HS-5 (cell line): ENCODE measurements at places on chromosomes 6 and 20.

- no peak for DNase-seq
Measured at GRCh38 chr20:45952861-45953260, 18.4 kb downstream of the PCIF1 start.

DNA sequence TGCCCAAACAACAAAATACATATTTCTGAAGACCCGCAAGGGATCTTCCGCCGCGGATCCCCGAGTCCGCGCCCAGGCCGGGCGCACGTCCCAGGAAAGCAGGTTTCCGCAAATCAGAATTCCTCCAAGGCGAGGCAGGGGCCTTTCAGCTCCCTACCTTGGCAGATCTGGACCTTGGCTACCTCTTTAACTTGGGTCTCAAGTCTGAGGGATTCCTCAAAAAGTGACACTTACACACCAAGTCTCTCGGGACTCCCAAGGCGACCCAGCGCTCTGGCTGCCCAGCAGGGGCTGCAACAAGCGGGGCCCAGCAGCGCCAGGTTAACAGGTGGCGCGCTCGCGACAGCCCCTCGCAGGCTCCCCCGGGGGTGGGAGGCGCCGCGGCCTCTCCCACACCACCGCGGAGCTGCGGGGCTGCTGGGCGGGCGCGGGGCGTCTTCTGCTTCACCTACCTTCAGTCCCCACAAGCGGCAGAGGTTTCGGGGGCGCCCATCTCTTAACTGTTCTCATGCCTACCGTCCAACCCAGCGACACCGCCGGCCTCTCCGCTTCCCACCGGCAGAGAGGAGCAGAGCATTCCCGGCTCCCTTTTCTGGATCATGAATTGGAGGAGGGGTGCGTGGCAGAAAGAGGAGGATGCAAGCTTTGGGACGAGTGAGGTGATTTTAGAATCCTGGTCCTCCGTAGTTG, 414 bp downstream of the SIM1 start:
- DNase-seq, result no peak

GRCh38 chr6:159978291-159979135, 9.6 kb downstream of the IGF2R start:
- DNase-seq, result no peak

DNA sequence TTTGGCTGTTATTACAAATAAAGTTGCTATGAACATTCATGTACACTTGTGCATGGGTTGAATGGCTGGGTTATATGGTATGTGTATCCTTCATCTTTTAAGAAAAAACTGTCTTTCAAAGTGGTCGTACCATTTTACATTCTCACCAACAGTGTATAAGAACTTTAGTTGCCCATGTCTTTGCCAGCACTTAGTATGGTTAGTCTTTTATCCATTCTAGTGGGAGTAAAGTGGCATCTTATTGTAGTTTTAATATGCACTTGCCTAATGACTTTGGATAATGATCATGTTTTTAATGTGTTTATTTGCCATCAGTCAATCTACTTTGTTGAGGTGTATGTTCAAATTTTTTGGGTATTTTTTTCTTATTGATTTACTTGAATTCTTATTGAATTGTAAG, 32.5 kb upstream of the ECI2 start:
- no peak for DNase-seq

- no peak for DNase-seq
Measured at GRCh38 chr6:135438907-135439535, 58.5 kb downstream of the AHI1 start.

DNA sequence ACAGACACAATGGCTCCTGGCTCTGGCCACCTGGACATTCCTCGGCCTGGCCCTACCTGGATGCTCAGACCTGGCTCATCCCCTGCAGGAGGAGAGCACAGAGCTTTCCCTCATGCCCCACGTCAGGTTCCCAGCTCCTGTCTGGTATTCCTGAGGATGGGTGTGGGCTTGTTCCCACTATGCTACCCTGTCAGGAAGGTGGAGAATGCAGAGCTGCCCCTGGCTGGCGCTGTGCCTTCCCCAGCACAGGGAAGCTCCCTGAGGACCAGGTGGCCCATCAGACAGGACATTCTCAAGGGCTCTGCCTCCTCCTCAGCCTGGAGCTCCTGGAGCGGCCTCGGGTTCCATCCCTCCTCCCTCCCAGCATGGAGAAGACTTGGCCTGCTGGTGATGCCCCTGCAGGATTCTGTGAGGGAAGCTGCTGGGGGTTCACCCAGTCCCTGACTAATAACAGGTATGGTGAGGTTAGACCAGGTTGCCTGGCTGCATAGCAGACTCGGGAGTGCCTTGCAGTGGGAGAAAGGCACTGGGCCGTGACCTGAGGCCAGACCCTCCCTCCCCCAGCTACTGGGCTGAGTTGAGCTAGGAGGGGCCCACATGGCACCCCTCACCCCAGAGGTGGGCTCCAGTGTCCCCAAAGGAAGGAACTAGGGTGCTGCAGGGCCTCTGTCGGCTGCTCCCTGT, 156.0 kb upstream of the MLN start:
- DNase-seq, result no peak

- DNase-seq, result no peak
Measured at GRCh38 chr20:38199501-38200390, 34.7 kb upstream of the TGM2 start.

- DNase-seq, result no peak
Measured at GRCh38 chr20:4800676-4801449, 79.2 kb downstream of the PRND start.

DNA sequence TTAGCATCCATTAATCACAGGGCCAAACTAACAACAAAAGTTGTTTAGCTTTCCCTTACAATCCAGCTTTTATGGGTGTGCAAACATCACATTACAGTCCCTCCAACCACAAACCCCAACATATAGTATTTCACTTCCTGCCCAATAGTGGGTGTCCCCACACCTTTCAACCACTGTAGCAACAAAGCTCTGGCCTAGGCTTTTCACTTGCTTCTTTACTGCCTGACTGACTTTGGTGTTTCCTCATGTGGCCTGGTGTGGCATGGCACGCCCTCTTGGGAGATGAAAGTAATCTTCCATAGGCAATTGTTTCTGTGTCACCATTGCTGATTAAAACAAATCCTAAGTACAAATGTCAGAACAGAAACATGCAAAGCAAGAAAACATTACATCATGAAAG, 46.3 kb downstream of the MCM8 start:
- DNase-seq, result no peak

- DNase-seq, result no peak
Measured at GRCh38 chr6:148635070-148635743, 111.6 kb upstream of the UST start.

- no peak for DNase-seq
Measured at GRCh38 chr20:33656783-33657703, 5.1 kb upstream of the C20orf144 start.
